ENCODE measurements at places on chromosomes 1 and 21.

DNA sequence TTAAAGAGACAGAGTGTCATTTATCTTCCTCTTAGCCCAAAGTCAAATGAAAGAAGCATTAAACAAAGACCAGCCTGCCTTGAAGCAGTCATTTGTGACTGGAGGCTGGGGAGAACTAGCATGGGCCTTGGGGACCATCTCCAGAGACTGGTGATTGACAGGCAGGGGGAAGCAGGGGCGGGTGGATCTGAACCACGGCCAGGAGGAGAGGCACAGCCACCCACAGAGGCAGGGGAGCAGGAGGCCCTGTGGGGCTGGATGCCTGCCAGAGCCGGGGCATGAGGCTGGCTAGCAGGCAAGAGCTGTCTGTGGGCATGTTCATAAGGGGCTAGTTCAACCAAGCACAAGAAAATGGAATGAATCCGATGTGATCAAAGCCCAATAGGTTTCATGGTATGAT lies 73.9 kb downstream of the PLXNA2 start:
- DNase-seq: no peak

- no peak for DNase-seq
Observed at GRCh38 chr1:31872658-31873636, 57.1 kb upstream of the SPOCD1 start.

- no peak for DNase-seq
Observed at GRCh38 chr1:240652549-240652948, 40.6 kb upstream of the GREM2 start.

- no peak for DNase-seq
Observed at GRCh38 chr1:158105352-158106095, 75.2 kb upstream of the CD1D start.

- DNase-seq: no peak
Observed at GRCh38 chr1:52182874-52183400, 41.0 kb downstream of the ZFYVE9 start.

DNA sequence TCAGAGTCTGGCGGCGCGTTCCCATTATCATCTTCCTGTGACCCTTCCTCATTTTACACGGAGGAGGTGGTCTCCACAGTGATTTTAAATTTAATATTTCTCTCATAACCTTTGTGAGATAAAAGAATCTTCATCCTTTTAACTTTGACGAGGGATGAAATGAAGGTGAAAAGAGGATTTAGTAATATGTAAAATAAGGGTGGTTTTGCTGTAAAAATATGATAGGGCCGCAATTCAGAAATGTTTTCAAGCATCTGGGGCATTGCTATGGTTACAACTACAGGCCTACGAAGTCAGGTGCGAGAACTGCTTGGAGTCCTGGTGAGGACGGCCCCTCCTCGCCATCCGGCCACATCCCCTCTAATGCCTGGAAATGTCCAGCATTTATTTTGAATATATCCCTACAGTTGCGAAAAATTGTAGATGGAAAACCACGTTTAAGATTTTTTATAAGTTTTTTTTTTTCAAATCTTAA lies 422 bp upstream of the RSBN1 start:
- DNase-seq: no peak

GRCh38 chr1:88936223-88936523 lies 44.8 kb upstream of the GTF2B start:
- no peak for DNase-seq

GRCh38 chr21:25836396-25836795 lies 101.6 kb downstream of the GABPA start:
- no peak for DNase-seq

GRCh38 chr21:41475714-41476420 lies 32.1 kb downstream of the TMPRSS2 start:
- no peak for DNase-seq

DNA sequence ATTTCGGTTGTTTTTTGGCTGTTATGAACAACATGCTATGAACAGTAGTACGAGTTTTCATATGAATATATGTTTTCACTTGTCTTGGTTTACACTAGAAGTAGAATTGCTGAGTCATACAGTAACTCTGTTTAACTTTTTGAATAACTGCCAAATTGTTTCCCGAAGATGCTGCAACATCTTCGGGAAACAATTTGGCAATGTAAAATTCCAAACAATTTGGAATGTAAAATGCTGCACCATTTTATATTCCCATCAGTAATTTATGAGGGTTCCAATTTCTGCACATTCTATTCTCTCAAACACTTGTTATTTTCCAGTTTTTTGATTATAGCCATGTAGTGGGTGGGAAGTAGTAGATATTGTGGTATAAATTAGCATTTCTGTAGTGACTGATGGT lies 11.6 kb downstream of the PCBP3 start:
- DNase-seq: no peak

DNA sequence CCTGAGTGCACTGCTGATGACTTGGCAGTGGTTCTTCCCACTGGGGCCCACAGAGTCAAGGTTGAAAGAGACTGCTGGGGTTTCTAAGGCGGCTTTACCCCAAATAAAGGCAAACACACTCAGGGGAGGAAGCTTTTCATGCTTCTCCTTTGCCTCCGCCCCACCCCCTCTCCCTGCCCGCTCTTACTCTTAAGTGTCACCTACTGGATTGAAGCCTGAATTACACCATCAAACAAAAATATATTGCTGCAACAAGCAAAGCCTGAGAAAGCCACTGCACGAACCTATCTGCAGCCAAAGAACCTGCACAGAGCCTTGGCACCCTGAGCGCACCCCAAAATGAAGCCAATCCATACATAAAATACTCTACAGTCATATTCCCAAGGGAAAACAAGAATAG lies 63.1 kb downstream of the PTGFR start:
- DNase-seq: no peak

- DNase-seq: no peak
Observed at GRCh38 chr1:231806623-231807495, 180.3 kb downstream of the DISC1 start.

DNA sequence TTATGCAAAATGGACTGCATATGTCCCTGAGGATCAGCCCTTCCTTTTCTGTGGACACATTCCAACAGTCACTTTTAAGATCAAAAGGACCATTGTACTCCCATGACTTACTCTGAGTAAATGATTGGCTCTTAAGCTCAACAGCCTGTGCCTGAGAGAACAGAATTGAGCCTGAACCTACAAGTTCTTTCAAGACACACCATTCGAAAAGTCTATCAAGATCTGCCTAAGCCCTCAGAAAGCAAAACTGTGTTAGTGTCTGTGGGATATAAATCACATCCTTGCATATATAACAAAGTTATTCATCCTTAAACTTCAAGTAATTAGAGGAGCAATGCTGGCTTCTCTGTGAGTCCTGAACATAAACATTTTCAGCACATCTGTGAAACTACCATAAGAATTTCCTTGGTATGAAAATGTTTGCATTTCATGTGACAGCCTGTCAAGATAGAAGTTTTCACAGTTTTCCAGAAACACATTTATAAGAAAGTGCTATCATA lies 41.6 kb downstream of the PCNX2 start:
- no peak for DNase-seq

GRCh38 chr1:992362-992761 lies 7.5 kb downstream of the HES4 start:
- no peak for DNase-seq

DNA sequence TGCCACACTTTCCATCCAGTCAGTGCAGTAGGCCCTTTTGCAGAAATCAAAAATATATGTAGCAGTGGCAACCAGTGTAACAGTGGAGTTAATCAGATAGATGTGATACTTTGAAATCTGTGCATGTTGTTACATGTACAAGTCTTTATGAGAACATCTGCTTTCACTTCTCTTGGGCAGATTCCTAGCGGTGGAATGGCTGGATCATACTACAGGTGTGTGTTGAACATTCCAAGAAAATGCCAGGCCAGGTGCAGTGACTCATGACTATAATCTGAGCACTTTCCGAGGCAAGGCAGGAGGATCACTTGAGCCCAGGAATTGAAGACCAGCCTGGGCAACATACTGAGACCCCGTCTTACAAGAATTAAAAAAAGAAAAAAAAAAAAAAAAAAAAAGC lies 55.3 kb downstream of the GNB1 start:
- DNase-seq: no peak

DNA sequence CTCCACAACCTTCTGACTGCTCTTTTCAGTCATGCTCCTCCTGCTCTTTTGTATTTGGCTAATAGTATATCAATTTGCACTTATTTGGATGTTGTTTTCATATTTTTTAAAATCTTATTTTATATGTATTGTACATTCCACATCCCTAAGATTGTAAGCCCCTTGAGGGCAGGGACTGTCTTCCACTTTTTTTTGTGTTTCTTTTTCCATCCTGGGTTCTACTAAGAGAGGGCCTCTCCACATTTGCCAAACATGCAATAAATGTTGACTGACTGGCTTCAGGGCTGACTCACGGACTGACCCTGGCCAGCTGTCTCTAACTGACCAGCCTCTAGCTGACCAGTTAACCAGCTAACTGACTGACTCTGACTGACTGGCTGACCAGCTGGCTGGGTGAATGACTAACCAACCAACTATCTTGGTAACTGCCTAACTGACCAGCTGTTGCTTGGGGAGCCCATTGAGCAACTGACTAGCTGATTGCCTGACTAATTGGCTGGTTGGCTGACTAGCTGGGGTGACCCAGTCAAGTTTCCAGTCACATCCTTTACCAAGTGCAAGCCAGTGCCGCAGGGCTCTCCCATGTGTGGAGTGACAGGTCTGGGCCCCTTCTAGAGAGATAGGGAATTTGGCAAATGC lies 16.1 kb downstream of the CSF1 start:
- DNase-seq: no peak

DNA sequence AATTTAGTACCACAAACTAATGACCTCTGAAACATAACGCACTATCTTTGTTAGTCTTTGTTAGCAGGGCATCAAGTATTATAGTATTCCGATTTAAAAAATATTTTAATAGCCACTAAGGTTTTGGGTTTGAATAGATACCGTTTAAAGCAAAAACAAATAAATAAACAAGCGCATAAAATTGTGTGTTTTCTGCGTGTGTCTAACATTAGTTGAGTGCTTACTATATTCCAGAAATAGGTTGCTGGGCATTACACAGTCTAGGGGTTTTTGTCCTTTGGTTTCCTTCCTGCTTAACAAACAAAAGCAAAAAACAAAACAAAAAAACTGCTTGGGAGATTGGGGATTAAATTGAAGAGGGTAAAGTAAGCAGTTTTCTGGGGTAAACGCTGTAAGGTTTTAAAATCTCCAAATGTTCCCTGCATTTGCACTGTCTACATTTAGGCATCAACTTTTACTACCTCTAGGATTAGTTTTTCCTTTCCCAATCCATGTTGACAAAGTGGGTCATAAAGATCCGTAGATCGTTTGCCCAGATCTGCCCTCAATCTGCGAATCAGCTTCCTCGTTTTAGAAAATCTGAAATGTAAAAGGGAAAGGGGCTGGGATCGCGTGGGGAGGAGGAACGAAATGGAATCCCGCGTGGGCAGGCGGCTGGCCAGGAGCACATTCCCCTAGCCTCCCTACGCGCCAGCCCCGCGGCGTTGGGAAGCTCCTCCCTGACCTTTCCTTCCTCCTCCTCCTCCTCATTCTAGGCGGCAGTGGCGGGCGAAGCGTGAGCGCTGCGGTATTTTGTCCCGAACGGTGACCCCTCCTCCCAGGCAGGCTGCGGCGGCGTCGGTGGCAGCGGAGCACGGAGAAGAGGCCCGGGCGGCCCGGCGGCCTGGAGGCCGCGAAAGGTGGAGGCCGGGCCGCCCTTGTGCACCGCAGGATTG lies at the start of gene KCTD3:
TSS of gene KCTD3 (plus strand) at position 749 of the 935 bp plus-strand sequence. CDS start 382 bp downstream, outside the sequence.
- peak; percentile 16 for DNase-seq

DNA sequence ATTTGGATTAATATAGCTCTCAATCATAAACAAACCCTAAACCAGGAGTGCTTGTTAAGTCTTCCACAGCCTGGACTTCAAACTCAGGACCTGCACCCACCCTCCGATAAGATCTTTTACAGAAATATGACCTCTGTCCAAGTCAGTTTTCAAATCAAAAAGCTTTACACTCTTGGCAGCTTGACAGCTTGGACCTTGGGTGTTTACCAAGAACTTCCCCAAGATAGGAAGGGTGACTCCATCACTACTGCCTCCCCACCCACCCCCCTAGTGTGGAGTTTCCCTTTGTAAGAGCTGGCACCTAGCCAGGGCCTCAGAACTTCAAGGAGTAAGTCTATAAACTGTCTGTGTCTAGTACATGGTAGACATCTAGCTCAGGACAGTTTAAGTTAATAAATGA lies 9.6 kb downstream of the BCAR3 start:
- DNase-seq: no peak

DNA sequence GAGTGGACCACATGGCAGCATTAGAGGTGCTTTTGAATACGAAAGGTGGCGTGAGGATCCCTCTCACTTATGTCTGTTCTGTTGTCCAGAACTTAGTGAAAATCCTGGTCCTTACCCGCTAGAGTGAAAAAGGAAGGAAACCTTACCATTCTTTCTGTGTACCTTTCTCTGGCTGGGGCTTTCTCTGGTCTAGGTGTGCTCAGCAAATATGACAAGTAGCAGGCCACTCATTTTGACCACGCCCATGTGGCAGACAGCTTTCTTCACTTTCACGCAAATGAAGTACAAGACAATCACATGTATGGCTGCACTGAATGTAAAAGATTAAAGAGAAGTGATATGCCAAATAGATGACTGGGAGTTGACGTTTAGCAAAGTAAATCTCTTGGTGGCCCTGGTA lies 131.9 kb downstream of the FGGY start:
- no peak for DNase-seq

GRCh38 chr1:54806931-54807611 lies 5.9 kb upstream of the TTC22 start:
- DNase-seq: no peak

- no peak for DNase-seq
Observed at GRCh38 chr1:243598433-243598832, 251.6 kb downstream of the AKT3 start.

DNA sequence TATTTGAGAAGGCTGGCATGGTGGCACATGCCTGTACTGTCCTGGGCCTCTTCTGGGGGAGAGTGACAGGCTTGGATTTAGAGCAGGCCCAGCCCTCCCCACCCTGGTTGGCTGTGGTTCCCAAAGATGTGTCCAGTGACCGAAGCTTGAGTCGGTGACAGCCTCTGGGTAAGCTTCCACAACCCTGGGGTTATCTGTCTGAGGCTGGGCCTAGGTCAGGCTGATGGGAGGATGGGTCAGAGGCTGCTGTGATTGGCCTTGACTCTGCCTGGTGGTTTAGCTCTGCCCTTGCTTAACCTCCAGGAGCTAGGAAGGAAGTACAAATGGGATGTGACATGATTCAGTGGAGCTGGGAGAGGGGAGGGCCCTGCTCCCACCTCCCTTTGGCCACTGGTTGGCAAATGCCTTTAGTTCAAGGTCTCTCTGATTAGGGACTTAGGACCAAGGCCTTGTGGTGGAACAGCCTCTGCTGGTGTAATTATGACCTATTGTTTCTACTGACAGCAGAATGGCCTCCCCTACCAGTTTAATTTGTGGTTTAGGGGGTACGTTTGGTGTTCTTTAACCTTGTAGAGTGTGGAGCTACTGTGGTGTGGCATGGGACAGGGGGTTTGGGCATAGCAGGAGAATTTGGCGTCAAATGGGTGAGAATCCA lies 16.6 kb downstream of the NUDC start:
- no peak for DNase-seq

- DNase-seq: no peak
Observed at GRCh38 chr1:68321084-68321685, 88.9 kb upstream of the WLS start.

GRCh38 chr1:201999625-202000238 lies 10.7 kb upstream of the ELF3 start:
- no peak for DNase-seq

Measured in stimulated activated CD4-positive, alpha-beta T cell treated with anti-CD3 and anti-CD28 coated beads, Interleukin-15, amount 100 ng/mL, for 1 hour (primary cell).